H1 (cell line): ENCODE measurements at places on chromosomes 1 and 21. TPM values are rescaled to one million over a fixed set of nuclear protein-coding genes. Genes with fewer than 3 reads are reported as not detected.

LYPLA2 gene
- 211 and 231 TPM in 2 replicates for polyA plus RNA-seq

- no peaks in the 10 kb centered on the region for H3K27me3 ChIP-seq
- H3K4me1 ChIP-seq = no peaks in the 10 kb centered on the region
- DNase-seq = no peak
- no peak overlapping the region for H3K27ac ChIP-seq
- no peaks in the 10 kb centered on the region for H3K36me3 ChIP-seq
Observed at GRCh38 chr1:230883967-230884366, 15.6 kb upstream of the C1orf198 start.

APCS gene
- not detected in 2 replicates for polyA plus RNA-seq

OR2L8 gene
- polyA plus RNA-seq = not detected in 2 replicates

DNA sequence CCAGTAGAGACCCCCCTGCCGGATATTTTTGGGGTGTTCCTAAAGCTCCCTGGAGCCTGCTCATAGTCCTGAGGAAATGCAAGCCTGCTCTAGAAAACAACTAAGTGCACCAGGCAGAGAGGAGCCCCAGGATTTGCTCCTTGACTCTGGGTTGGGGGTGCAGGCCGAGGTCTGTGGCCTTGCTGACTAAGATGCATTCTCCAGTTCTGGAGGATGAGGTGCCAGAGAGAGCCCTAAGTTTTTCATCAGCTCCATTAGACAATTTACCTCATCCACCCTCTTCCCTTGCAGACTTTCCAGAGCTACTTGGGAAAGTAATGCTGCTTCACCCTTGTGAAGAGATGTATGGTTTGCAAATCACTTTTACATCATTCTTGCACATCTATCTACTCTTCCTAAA, 9.1 kb downstream of the TUFT1 start:
- no peak overlapping the region for H3K4me3 ChIP-seq
- no peaks in the 10 kb centered on the region for H3K27me3 ChIP-seq
- peaks cover 10% of the 10 kb centered on the region for H3K4me1 ChIP-seq
- no peak overlapping the region for H3K27ac ChIP-seq

DNA sequence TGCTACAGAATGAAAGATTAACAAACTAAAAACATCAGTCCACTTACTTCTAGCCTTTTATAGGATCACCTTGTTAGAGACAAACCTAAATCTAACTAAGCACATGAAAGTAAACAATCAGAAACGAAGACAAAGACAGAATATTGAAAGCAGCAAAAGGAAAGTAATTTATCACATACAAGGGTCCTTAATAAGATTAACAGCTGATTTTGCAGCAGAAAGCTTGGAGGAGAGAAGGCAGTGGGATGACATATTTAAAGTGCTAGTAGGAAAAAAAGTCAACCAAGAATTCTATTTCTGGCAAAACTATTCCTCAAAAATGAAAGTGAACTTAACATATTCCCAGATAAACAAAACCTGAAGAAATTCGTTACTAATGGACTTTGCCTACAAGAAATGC, 286.4 kb downstream of the RWDD3 start:
- no peaks in the 10 kb centered on the region; the same call in 1 of the 2 replicates for H3K36me3 ChIP-seq
- peaks cover 9% of the 10 kb centered on the region for H3K4me1 ChIP-seq
- H3K27ac ChIP-seq = no peak overlapping the region
- H3K4me3 ChIP-seq = no peak overlapping the region
- no peak for DNase-seq

DNA sequence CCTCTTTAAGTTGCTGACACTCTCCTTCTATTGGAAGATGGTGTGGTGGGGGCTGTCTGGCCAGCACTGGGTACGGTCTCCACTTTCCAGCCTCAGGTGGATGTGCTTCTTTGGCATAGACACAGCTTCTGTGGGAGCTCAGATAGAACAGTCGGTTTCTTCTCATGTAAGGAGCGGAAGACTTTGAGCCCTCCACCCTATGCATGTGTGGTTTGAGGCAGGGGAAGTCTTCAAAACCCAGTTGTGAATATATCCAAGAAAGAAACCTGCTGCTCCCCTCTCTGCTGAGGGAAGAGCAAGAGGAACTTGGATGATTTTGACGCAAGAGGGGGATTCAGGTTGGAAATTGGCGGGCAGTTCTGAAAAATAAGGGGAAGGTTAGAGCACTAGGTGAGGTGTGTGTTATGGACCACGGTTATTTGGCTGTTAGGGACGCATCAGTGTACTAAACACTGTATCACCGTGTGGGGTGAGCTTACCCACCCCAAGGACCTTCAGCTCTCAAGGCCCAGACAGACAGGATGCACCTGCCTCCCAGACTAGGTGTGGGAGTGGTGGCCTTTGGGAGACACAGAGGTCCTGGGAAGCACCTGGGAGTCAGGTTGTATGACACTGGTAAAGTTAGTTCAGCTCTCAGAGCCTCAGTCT, 36.2 kb downstream of the IL6R start:
- DNase-seq = no peak
- H3K27me3 ChIP-seq = no peaks in the 10 kb centered on the region
- no peaks in the 10 kb centered on the region for H3K36me3 ChIP-seq
- H3K4me1 ChIP-seq = no peaks in the 10 kb centered on the region

DNA sequence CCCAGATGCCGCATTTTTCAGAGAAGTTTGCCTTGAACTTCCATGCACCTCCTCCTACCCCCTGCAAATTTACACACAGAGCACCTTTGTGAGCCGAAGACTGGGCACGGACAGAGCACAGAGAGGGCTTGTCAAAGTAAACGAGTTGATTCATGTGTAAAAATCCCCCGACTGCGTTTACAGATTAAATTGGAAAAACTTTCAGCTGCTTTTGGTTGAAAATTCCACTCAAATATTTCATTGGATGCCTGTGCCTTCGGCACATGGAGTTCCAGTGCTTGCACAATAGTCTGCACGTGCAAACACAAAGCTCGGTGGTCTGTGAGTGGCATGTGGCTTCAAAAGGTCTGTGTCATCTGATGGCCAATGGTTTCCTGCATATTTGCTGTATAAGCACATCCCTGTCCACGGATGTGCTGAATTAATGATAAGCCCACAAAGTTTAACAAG, 177.5 kb downstream of the SETD4 start:
- no peaks in the 10 kb centered on the region for H3K36me3 ChIP-seq
- H3K27me3 ChIP-seq = no peaks in the 10 kb centered on the region
- H3K27ac ChIP-seq = no peak overlapping the region
- no peak for DNase-seq
- no peak overlapping the region for H3K4me3 ChIP-seq

INTS3 gene
- 86.9 and 93.2 TPM in 2 replicates for polyA plus RNA-seq

DNA sequence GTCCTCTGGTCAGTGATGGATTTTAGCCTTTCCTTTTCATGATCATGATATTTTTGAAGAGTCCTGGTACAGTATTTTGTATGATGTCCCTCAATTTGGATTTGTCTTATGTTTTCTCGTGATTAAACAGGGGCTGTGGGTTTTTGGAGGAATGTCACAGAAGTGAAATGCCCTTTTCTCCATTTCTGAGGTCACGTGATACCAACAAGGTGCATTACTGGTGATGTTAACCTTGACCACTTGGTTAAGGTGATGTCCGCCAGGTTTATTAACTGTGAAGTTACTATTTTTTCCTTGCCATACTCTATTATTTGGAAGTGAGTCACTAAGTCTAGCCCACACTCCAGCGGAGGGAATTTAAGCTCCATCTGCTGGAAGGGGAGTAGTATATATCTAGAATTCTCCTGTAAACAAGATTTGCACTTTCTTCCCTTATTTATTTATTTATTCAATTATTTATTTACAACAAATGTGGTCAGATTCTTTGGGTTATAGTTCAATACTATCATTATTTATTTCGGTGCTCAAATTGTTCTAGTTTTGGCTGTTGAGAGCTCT, 123.4 kb downstream of the HIVEP3 start:
- H3K4me3 ChIP-seq = no peak overlapping the region
- H3K36me3 ChIP-seq = no peaks in the 10 kb centered on the region
- DNase-seq = no peak
- H3K27me3 ChIP-seq = no peaks in the 10 kb centered on the region
- no peak overlapping the region for H3K27ac ChIP-seq
- no peaks in the 10 kb centered on the region for H3K4me1 ChIP-seq

DNA sequence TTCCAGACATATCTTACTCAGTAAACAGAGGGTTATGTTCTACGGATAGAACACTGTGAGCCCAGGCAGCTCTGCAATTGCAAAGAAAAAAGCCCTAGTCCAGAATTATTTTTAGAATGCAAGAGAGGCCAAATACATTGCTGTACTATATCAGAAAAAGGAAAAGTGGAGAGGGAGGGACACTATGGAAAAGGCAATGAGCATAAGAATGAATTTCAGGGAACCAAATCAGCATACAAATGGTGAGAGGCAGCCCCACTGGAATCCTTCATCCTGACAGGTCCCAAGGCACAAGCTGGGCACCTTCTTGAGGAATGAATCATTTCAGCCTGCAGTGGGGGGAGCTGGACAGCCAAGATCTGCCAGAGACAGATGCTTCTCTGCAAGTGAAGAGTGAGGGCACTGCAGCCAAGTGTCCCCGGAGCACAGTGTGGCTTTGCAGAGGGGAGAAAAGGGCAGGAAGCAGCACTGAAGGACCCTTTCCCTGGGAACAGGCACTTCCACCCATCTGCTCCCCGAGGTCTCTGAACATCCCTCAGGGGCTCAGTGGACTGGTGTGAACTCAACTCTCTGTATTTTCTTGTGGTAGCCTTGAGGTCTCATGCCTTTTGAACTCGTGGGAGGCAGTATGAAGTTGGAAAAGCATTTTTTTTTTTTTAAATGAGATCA, 115.6 kb downstream of the XCL2 start:
- no peak overlapping the region for H3K4me3 ChIP-seq
- H3K27me3 ChIP-seq = no peaks in the 10 kb centered on the region
- H3K36me3 ChIP-seq = no peaks in the 10 kb centered on the region
- peaks cover 2% of the 10 kb centered on the region for H3K4me1 ChIP-seq
- DNase-seq = no peak

DNA sequence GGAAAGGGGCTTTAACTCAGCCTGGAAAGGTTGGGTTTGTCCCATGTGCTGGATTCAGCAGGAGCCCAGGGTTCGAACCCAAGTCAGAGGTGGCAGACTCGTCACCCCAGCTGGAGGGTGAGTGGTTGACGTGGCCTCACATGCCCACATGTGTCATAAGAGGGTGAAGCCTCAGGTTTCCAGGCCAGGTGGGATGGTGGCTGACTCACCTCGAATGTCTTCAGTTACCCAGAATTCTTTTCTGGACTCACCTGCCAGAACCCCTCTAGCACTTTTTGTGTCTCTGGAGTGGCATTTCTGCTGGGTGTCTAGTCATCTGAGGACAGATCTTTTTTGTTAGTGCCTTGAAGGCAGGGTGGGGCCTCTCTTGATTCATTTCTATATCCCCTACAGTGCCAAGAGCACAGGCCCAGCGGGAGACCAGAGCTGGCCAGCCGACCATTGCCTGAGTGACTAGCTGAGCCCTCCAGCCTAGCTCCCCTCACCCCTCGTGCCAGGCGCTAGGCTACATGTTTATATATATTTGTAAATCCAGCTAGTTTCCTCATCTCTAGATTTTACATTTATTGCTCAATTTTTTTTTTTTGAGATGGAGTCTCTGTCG, 28.1 kb downstream of the IL6R start:
- no peak overlapping the region for H3K27ac ChIP-seq
- H3K4me1 ChIP-seq = peaks cover 8% of the 10 kb centered on the region
- no peaks in the 10 kb centered on the region for H3K36me3 ChIP-seq
- H3K4me3 ChIP-seq = no peak overlapping the region
- no peak for DNase-seq
- H3K27me3 ChIP-seq = no peaks in the 10 kb centered on the region

ENSA gene
- polyA plus RNA-seq = 48.2 and 49.9 TPM in 2 replicates

NID1 gene
- 20.9 and 32.3 TPM in 2 replicates for polyA plus RNA-seq

DNA sequence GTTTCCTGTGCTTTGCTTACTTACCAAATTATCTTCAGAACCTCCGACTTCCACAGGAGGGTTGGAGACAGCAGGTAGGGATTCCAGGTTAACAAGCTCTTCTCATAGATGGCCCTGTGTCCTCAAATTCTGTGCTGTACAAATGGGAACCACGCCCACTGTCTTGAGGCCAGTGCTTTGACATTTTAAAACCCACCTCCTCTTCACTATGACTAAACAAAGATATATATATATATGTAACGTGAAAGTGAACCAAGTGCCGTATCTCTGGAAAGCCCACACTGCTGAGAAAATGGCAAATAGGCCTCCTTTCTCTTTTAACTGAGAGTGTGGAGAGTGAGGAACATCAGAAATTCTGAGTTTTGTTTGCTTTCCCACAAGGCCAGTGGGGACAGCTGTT, 99.6 kb downstream of the ZBTB18 start:
- H3K27me3 ChIP-seq = no peaks in the 10 kb centered on the region
- no peaks in the 10 kb centered on the region for H3K36me3 ChIP-seq

DNA sequence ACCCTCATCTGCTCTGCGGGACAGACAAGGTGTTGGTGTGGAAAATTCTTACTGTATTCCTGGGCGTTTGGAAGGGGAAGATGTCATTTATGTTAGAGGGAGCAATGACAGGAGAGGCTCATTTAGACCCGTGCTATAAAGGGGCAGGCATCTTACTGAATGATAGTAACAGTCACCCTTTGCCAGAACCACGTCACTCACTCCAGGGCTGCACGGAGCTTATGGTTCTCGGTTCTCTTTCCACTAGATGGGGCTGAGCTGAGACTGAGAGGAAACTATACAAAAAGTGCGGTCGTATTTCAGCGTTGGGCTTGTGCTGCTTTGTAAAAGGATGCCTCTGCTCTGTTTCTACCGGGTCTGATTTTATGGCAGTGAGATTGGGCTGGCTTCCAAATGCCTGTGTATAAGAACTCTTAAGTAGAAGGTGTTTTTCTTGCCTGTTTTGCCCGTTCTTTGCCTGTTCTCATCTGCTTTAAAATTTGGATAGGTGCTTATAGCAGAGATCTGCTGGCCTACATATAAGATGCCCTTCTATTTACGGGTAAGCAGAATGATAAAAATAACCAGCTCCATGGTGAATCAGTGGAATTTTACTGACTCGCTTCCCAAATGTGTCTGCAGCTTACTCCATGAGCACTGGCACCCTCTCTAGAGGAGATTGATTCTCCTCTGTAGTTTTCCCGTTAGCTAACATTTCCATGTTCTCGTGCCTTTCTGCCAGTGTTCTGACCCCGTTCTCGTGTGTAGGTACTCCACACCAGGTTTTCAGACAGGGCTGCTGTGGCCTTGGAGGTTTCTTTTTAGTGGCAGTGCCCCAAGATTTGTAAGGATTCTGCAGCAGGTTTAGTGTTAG, 55.9 kb downstream of the MRPS6 start:
- no peaks in the 10 kb centered on the region for H3K27me3 ChIP-seq
- no peak overlapping the region for H3K4me3 ChIP-seq
- peaks cover 41% of the 10 kb centered on the region for H3K4me1 ChIP-seq
- peak; percentile 5 for DNase-seq
- H3K27ac ChIP-seq = no peak overlapping the region

- no peaks in the 10 kb centered on the region for H3K4me1 ChIP-seq
- no peaks in the 10 kb centered on the region for H3K36me3 ChIP-seq
- H3K27me3 ChIP-seq = peaks cover 48% of the 10 kb centered on the region
- peak; percentile 66 for DNase-seq
Observed at GRCh38 chr1:53061859-53062707, at the start of gene PODN. PODN (plus strand) TSS chr1:53062213; CDS start chr1:53069856, 7,643 bp downstream.
